ENCODE measurements at places on chromosomes 5 and 9. TPM values are rescaled to one million over a fixed set of nuclear protein-coding genes. Genes with fewer than 3 reads are reported as not detected.

The SHROOM1 gene
- 3.8 TPM for polyA plus RNA-seq

The COMMD10 gene
- 38.9 TPM for polyA plus RNA-seq

The SPATA31A3 gene
- not detected for polyA plus RNA-seq

The PTGER4 gene
- polyA plus RNA-seq, result 0.41 TPM

Data from GM23248 (cell line).